ENCODE measurements at places on chromosomes 2 and 18. TPM values are rescaled to one million over a fixed set of nuclear protein-coding genes. Genes with fewer than 3 reads are reported as not detected.

MEP1B gene
- total RNA-seq = not detected

DNA sequence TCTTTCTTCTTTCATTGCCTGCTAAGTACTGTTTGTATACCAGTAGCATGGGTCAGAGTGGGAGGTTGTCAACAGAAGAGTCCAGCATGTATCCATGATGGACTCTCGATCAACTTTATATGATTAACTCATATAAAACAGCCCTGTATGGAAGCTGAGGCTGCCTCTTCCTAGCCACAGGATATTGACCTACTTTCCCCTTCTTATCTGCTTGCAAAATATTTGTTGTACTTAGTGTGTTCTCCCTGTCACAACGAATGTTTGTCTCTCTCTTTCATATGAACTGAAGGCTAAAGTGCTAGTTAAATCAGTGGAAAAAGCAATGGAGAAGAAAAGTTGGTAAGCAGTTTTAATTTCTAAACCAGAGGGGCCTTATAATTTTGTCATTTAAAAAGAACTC lies 17.8 kb downstream of the MYO1B start:
- peaks cover 31% of the 10 kb centered on the region for H3K4me1 ChIP-seq
- no peaks in the 10 kb centered on the region for H3K27me3 ChIP-seq
- no peaks in the 10 kb centered on the region for H3K36me3 ChIP-seq
- H3K4me3 ChIP-seq = no peak overlapping the region
- no peak for DNase-seq

- H3K27ac ChIP-seq = no peak overlapping the region
- peaks cover 18% of the 10 kb centered on the region for H3K4me1 ChIP-seq
- H3K36me3 ChIP-seq = no peaks in the 10 kb centered on the region
- H3K4me3 ChIP-seq = no peak overlapping the region
These were observed 43.6 kb downstream of the PKP4 start for GRCh38 chr2:158500333-158500732.

DNA sequence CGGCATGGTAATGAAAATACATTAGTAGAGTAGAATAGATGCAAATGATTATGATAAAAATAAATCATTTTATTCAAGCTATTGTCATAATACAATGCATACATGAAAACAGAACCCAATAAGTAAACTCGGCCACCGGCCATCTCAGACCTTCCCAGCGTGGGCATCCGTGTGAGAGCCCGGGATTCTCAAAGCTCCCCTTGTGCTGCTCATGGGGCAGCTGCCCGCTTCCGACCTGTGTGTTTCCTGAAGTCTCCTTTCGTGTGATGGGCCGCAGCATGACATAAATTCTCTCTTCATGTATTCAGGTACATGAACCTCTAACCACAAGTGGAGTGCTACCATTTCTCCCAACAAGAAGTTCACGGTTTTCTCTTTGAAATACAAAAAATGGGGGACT lies 13.5 kb upstream of the CNDP2 start:
- DNase-seq = no peak
- no peaks in the 10 kb centered on the region for H3K36me3 ChIP-seq
- H3K27ac ChIP-seq = no peak overlapping the region
- no peak overlapping the region for H3K4me3 ChIP-seq
- H3K4me1 ChIP-seq = no peaks in the 10 kb centered on the region

DNA sequence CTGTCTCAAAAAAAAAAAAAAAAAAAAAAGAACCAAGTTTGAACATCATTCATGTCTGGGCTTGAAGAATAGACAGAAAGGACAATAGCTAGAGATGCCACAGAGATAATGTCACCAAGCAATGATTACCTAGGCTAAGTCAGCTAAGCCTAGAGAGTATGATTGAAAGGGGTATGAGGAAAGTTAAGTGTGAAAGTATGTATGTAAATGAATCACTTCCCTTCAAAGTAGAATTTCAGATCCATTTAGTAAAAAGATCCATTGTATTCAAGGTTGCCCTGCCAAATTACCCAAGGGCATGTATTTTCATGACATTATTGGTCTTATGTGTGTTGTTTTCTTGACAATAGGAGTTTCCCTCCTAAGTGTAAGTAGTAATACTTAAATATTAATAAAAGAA lies 34.1 kb upstream of the SLC39A10 start:
- H3K27ac ChIP-seq = no peak overlapping the region
- no peak overlapping the region for H3K4me3 ChIP-seq
- H3K36me3 ChIP-seq = no peaks in the 10 kb centered on the region
- DNase-seq = no peak

- H3K4me1 ChIP-seq = no peaks in the 10 kb centered on the region
- no peaks in the 10 kb centered on the region for H3K36me3 ChIP-seq
- H3K4me3 ChIP-seq = no peak overlapping the region
- no peaks in the 10 kb centered on the region for H3K27me3 ChIP-seq
These were observed 293.8 kb downstream of the LRRTM4 start for GRCh38 chr2:77228391-77228790.

ERICH2 gene
- 5.6 TPM for total RNA-seq

DNA sequence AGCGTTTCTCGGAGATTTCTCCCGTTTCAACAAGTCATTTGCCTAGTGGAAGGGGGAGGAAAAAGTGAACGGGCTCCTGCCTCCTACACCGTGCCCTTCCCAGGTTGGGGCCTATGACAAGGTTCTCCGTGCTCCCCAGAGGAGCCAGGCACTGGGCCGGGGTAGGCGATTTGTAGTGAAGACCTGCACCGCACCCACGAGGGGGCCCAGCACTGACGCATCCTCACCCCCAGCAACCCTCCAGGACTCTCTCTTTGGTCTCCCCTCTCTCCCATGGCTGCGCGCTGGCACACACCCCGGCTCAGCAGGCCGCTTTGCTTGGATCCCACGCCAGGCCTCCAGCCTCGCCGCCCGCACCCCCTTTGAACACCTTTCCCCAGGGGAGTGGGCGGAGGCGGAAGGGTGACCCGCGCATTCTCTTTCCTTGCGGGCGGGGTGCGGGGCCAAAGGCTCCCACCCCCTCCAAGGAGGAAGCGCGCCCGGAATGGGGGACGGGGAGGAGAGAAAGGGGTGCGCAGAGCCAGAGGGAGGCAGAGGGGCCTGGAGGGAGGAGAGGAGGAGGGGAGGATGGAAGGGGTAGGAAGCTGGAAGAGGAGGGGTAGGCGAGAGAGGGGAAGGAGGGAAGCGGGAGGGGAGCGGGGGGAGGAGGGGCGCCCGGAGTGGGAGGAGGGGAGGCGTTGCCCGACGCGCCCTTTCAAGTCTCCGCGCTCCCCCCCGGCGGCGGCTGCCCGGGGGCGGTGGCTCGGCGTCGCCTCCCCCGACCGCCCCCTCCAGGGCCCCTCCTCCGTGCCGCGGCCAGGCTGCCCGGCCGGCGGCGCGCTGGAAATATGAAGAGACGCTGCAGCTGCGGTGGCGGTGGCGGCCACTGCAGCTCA lies at the start of gene APCDD1:
Gene APCDD1 (plus strand): TSS at position 830 of the 875 bp plus-strand sequence. CDS start 347 bp downstream, outside the sequence.
- peak; percentile 88 for DNase-seq
- no peaks in the 10 kb centered on the region for H3K27me3 ChIP-seq
- H3K27ac ChIP-seq = peak within 1 kb of the TSS; percentile 90
- peak within 1 kb of the TSS; percentile 76 for H3K4me3 ChIP-seq
- peaks cover 12% of the 10 kb centered on the region for H3K4me1 ChIP-seq

DNA sequence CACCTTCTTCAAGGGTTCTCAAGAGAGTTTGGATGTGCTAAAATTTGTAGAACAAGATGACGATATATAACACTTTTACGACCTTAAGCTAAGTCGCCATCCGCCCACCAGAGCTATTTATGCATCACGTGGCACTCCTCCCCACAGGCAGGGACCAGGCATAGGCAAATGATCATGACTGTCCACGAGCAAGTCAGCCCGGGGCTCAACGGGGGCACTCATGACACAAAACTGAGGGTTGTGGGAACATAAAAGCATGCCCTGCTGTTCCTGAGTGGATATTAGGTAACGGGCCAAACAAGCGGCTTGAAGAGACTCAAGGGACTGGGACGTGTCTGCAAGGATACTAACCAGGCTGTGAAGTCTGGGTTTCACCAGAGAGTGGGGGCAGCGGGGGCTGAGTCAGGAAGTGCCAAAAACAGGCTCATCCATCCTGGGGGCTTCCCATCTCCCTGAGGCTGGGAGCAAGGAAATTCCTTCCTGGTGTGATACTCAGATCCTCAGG lies 58.1 kb downstream of the FAM178B start:
- H3K4me3 ChIP-seq = peak overlapping the region; percentile 19
- H3K27ac ChIP-seq = no peak overlapping the region
- peaks cover 8% of the 10 kb centered on the region for H3K4me1 ChIP-seq
- no peak for DNase-seq
- H3K27me3 ChIP-seq = no peaks in the 10 kb centered on the region

DNA sequence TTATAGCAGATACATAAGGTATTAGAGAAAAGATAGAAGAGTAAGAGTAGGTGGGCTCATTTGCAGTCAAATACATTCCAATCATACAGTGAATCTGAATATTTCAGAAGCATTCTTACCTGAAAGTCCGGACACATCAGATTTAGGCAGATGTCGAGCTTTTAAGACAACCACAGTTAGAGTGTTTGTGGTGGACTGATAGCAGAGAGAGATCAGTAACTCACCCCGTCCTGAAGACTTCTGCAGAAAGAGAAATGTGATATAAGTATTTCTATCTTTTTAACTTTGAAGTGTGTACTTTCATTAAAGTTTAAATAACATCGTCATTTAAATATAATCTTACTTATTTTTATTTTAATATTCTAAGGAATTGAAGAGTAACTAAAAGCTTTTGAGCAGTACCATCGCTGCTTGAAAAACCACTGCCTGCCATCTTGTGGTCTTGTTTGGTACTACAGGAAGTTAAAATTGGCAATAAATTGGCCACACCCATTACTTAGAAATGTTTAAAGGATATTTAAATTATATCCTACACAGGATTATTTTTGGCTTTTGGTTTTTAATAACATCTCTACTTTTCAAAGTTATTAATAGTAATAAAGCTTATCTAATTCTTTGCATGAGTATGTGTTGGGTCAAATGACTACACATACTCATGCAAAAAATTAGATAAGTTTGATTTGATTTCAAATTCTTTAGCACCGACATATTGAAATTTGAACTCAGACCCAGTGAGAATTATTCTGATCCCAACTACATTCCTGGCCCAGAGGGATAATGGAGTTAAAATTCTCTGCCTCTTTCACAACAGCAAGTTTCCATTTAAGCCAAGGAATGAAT lies 5.5 kb downstream of the SYT4 start:
- H3K4me3 ChIP-seq = no peak overlapping the region
- no peaks in the 10 kb centered on the region for H3K36me3 ChIP-seq
- H3K27me3 ChIP-seq = peaks cover 5% of the 10 kb centered on the region
- no peak for DNase-seq
- H3K27ac ChIP-seq = no peak overlapping the region
- no peaks in the 10 kb centered on the region for H3K4me1 ChIP-seq

ANKRD23 gene
- total RNA-seq = 1.7 TPM

GRCh38 chr18:54737986-54738385 lies 90.3 kb upstream of the RAB27B start:
- no peaks in the 10 kb centered on the region for H3K27me3 ChIP-seq
- no peaks in the 10 kb centered on the region for H3K36me3 ChIP-seq
- H3K27ac ChIP-seq = no peak overlapping the region

POU3F3 gene
- total RNA-seq = not detected

ASXL3 gene
- total RNA-seq = 1.3 TPM

CNDP1 gene
- not detected for total RNA-seq

DNA sequence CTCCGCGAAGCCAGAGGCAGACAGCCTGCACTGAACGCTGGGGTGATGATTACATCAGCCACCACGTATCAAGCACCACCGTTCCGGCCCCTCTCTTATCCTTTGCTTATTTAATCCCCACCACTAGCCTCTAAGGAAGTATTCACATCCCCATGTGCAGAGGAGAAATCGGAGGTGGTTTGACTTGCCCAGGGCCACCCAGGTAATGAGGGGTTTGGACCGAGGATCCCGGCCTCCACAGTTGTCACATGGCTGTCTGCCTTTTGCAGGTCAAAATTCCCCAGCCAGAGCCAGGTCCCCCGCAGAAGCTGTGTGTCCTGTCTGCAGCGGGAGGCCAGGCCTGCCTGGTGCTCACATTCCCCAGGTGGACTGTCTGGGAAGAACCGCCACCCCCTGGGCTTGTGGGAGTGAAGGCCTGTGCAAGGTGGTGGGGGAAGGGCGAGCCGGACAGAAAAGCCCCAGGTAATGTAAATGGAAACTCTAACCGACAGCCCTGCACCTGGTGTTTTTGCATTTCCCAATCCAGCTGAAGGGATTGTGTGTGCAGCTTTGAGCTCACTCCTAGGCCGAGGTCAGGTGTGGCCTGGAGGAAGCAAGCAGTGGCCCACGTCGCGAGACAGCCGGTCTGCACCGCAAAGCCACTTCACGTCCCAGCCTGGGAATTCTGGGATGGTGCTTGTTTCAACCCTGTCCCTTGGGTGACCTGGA lies 108.5 kb upstream of the ID2 start:
- DNase-seq = peak; percentile 46
- no peaks in the 10 kb centered on the region for H3K27me3 ChIP-seq
- H3K27ac ChIP-seq = no peak overlapping the region
- peaks cover 21% of the 10 kb centered on the region for H3K4me1 ChIP-seq

DNA sequence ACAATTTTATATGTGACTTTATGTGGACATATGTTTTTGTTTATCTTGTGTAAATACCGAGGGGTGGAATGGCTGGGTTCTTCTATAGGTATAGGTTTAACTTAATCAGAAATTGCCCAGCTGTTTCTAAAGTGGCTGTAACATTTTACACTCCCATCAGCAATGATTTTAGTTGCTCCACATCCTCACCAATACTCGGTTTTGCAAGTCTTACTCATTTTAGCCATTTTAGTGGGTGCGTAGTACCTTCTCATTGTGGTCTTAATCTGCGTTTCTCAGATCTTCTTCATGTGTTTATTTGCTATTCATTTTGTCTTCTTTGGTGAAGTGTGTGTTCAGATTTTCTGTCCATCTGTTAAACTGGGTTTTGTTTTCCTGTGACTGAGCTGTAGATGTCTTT lies 95.4 kb upstream of the BCL2L11 start:
- no peak overlapping the region for H3K4me3 ChIP-seq
- peaks cover 2% of the 10 kb centered on the region for H3K4me1 ChIP-seq
- no peaks in the 10 kb centered on the region for H3K27me3 ChIP-seq

- no peak for DNase-seq
- H3K4me3 ChIP-seq = no peak overlapping the region
- peaks cover 3% of the 10 kb centered on the region for H3K4me1 ChIP-seq
- H3K27me3 ChIP-seq = no peaks in the 10 kb centered on the region
These were observed 69.6 kb upstream of the RND3 start for GRCh38 chr2:150557020-150557600.

GRCh38 chr18:52829876-52830405 lies 489.9 kb downstream of the DCC start:
- H3K27ac ChIP-seq = no peak overlapping the region
- no peaks in the 10 kb centered on the region for H3K27me3 ChIP-seq
- no peaks in the 10 kb centered on the region for H3K4me1 ChIP-seq

CCDC121 gene
- total RNA-seq = 4.2 TPM

- H3K36me3 ChIP-seq = no peaks in the 10 kb centered on the region
- DNase-seq = no peak
- no peak overlapping the region for H3K4me3 ChIP-seq
- peaks cover 7% of the 10 kb centered on the region for H3K4me1 ChIP-seq
- H3K27ac ChIP-seq = no peak overlapping the region
- no peaks in the 10 kb centered on the region for H3K27me3 ChIP-seq
These were observed 37.5 kb downstream of the TMEM37 start for GRCh38 chr2:119469131-119469530.

DNA sequence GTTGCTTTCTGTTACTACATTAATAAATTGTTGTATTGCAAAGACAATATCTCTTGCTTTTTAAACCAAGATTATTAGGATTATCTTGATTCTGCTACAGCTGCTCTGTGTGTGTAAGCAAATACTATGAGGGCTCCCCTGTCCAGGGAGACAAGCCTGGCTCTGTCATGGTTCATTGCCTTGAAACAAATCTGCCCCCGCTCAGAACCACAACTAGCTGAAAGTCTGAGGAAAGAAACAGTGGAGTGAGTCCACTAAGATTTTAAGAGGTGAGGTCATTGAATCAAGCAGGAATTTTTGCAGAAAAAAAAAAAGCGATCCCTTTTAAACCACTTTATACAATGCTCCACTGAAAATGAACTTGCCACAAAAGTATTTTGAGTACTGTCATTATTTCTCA lies 30.8 kb upstream of the LRRTM4 start:
- no peak overlapping the region for H3K27ac ChIP-seq
- no peak overlapping the region for H3K4me3 ChIP-seq
- H3K36me3 ChIP-seq = no peaks in the 10 kb centered on the region
- H3K27me3 ChIP-seq = no peaks in the 10 kb centered on the region
